Renal pelvis (tissue), 12 donors: ENCODE measurements at places on chromosomes 3 and 15. TPM values are rescaled to one million over a fixed set of nuclear protein-coding genes. Genes with fewer than 3 reads are reported as not detected.

LIPH gene
- 0.75 TPM for polyA plus RNA-seq

HCN4 gene
- polyA plus RNA-seq, result 1.3 TPM

REC114 gene
- polyA plus RNA-seq, result not detected

GOLGA8Q gene
- polyA plus RNA-seq, result 2.6 TPM
